ENCODE measurements at places on chromosomes 1 and 21.

- no peak for DNase-seq
Measured at GRCh38 chr1:175225805-175226129, 33.2 kb upstream of the KIAA0040 start.

GRCh38 chr1:65260851-65261473 lies 48.4 kb upstream of the DNAJC6 start:
- no peak for DNase-seq

DNA sequence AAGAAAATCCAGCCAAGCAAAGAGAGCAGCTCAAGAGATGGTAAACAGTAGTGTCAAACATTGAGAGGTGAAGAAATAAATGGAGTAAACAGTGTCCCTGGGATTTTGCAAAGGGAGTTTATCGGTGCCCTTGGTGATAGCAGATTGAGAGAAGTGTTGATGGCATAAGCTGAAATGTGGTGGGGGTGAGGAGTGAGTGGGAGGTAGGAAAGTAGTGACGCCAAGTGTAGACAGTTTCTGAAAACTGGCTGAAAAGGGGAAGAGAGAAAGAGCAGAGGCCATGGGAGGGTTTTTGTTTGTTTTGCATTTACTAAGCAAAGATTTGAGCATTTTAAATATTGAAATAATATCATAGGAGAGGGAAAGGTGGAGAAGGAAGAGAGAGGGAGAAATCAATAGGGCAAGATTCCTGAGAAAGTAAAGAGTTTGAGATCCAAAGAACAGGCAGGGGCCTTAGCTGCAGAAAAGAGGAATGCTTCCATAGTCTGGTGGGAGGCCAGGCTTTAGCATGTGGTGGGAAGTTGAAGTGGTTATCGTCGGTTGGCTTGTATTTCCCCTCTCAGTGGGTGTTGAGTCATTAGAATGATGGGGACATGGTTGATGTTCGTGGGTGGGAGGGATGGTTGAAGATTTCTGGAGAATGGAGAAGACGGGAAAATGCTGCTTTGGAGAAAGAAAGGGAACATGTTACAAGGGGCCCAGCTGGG lies 26.8 kb upstream of the RASAL2 start:
- DNase-seq: no peak

- no peak for DNase-seq
Measured at GRCh38 chr1:9422321-9422720, 116.9 kb upstream of the SLC25A33 start.

DNA sequence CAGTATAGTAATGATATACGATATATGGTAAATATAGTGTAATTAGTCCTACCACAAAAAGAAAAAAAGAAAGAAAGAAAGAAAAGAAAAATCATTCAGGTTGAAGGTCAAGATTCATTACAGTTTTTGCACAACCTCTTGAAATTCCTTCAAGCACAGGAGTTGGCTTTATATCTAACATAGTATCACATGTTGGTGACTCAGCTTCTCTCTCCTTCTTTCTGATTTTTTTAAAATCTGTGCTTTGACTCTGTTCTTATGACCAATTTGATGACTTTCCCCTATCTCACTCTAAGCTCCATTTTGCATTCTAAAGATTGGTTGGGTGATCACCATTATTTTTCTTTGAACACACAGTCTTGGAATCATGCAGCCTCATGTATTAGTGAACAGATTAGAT lies 148.2 kb upstream of the COL11A1 start:
- no peak for DNase-seq

GRCh38 chr1:219430419-219430818 lies 182.5 kb downstream of the ZC3H11B start:
- DNase-seq: no peak

DNA sequence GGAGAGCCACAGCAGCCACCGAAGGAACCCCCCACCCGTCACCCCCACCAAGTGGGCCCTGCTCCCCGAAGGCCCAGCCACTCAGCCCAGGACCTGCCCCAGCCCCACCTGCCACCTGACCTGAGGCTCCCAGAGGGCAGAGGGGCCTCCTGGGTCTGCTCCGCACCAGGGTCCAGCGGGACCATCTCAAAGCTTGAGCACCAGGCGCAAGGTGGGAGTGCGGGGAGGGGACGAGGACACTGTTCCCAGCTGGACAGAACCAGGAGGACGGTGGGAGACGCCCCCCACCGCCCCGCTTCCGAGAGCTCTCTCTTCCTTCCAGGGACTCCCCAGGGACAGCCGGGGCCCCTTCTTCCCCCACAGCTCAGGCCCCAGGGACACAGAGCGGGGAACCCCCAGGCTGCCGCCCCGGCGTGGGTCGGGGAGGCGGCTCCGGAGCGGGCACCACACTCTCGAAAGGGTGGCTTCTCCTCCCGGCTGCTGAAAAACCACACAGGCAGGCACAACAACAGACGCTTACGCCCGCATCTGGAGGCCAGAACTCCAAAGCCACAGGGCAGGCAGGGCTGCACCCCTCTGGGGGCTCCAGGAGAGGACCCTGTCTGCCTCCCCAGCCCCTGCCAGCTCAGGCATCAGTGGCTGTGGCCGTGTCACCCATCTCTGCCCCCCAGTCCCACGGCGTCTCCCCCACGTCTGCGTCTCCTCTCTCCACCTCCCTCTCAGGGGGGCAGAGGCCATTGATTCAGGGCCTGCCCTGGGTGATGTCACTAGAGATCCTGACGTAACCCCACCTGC lies 1.9 kb upstream of the TTLL10 start:
- DNase-seq: no peak
